ENCODE measurements at places on chromosomes 3 and 15.

DNA sequence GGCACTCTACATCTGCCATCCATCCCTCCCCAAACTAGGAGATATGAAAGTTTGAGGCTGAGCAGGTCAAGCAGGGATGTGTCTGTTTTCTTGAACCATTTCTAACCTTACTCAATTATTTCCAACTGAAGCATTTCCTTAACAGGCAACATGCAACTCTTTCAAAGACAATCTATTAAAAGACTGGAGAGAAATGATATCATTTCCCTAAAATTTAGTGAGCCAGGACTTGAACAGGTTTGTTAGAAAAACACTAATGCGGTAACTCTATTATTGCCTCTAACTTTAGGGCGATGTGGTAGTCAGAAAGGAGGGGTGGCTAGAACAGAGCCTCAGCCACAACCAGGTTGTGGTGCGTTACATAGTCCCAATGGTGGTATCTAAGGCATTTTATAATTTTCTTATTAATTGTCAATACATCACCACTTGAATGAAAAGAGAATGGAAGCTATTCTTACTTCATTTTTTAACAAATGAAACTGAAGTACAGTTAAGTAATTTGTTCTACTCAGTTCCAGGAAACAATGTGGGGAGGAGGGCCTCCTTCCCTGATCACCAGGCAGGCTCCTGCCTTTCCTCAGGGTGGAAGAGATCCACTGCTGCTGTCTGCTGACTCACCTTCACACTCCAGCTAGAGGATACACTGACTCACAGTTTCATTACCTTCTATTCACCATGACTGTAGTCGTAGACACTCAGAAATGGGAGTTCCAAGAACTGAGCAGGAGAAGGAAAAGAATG lies 22.8 kb downstream of the MYO1E start:
- no peak for DNase-seq

GRCh38 chr15:41832875-41833274 lies 5.0 kb downstream of the JMJD7 start:
- no peak for DNase-seq

DNA sequence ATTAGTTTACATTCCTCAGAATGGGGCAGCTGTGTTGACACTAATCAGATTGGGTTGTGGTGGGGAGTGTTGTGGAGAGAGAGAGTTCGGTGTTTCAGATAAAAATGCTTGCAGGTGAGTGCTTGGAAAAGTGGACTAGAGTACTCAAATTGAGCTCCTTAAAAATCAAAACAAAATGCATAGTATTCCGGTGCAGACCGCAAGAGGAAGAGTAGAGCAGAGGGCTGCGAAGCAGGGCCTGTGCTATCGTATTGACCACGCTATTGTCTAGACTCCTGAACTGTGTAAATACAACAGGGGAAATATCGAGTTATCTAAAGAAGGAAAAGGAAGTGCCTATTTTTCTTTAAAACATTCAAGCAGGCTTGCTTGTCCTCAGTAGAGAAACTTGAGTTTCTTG lies 159.5 kb downstream of the TP63 start:
- no peak for DNase-seq

- DNase-seq: no peak
These were observed 319.2 kb upstream of the LRRFIP2 start for GRCh38 chr3:37493485-37494080.

GRCh38 chr3:78165876-78166275 lies 1126.0 kb downstream of the ROBO2 start:
- no peak for DNase-seq

DNA sequence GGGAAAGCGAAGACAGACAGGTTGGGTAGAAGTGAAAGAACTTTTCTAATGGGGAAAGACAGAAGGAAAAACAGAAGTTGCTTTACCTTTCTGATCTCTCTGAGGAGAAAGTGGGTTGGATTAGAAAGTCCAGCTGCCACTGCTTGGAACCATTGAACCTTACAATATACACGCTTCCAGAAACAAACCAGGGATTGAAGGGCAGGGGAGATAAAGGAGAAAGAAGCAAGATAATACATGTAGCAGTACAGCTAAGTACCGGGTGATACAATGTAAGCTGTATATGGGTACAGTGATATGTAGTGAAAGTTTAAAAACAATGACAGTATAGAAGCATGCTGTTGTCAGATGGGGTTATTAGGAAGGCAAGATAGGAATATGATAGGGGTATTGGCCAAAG lies 684.4 kb downstream of the AGBL1 start:
- DNase-seq: no peak

DNA sequence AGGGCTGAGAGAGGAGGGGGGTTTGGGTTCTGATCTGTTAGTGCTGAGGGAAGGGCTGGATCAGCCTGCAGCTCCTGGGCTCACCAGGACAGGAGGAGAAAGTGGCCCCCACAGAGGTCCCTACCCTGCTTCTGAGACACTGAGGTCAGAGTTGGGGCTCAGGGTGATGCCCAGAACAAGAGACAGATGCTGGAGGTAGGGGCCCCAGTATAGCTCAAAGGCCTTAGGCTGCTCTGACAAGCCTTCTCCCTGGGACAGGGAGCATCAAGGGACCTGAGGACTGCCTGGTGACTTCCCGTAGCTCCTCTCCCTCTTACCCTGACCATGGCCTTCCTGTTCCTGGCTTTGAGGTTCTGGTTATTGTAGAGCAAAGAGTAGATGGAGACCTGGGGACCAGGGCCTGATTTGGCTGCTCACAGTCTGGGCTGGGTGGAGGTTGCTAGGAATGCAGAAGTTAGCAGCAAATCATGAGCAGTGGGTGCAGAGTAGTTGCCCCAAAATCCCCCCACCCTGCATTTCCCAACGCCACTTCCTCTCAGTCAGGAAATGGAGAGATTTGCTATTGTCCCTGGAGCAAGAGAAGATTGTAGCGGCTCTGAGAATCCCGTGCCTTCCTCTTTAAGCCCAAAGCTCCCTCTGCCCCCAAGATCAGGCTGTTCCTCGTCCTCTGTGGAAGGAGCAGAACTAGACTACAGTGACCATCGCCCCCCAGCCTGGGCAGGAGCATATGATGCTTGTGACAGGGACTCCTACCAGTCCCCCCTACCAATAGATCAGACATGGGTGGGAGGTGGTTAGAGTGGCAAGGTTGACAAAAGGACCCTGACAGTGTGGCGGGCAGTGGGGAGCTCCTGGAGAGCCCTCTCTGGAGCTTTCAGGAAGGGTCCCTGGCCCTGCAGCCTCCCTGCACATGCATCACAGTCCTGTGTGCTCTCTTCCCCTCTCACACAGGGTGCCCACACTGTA lies 47.4 kb upstream of the SEC22A start:
- DNase-seq: no peak

GRCh38 chr3:9279966-9280365 lies 30.5 kb upstream of the SRGAP3 start:
- no peak for DNase-seq

Data from activated CD8-positive, alpha-beta memory T cell treated with anti-CD3 and anti-CD28 coated beads for 1 hour (primary cell).